Psoas muscle (tissue), 8 donors: ENCODE measurements at places on chromosomes 3 and 15.

GRCh38 chr3:46844881-46845312, 18.3 kb downstream of the MYL3 start:
- no peak for DNase-seq
- peaks cover 9% of the 10 kb centered on the region for H3K4me1 ChIP-seq

GRCh38 chr15:89946681-89947299, 34.0 kb upstream of the ARPIN start:
- DNase-seq: no peak
- H3K27me3 ChIP-seq: no peaks in the 10 kb centered on the region
- no peak overlapping the region for H3K27ac ChIP-seq
- H3K36me3 ChIP-seq: no peaks in the 10 kb centered on the region
- H3K4me3 ChIP-seq: no peak overlapping the region

GRCh38 chr3:94927175-94927574, 864.3 kb downstream of the NSUN3 start:
- no peaks in the 10 kb centered on the region for H3K27me3 ChIP-seq
- DNase-seq: no peak
- no peak overlapping the region for H3K27ac ChIP-seq
- H3K4me3 ChIP-seq: no peak overlapping the region

- no peak for DNase-seq
- H3K4me1 ChIP-seq: peaks cover 21% of the 10 kb centered on the region
- no peak overlapping the region for H3K4me3 ChIP-seq
- no peaks in the 10 kb centered on the region for H3K27me3 ChIP-seq
- no peaks in the 10 kb centered on the region for H3K36me3 ChIP-seq
- no peak overlapping the region for H3K27ac ChIP-seq
Measured at GRCh38 chr15:85389772-85390171, 9.4 kb downstream of the AKAP13 start.

DNA sequence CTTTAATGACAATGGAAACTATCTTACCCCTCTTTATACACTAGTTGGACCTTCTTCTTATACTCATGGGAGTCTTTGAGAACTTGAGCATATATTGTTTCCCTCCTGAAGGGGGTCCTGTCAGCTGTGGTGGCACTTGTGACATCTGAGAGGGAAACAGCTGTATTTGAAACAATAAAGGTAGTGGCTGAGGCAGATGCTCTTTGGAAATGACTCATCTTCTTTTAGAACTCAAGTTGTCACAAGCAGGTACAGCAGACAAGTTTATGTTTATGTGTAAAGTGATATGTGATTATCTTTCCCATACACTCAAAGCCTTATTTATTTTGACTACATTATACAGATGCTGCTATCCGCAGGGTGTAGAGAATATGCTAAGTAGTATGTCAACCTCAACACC, 220.0 kb upstream of the GRM7 start:
- no peaks in the 10 kb centered on the region for H3K4me1 ChIP-seq
- H3K36me3 ChIP-seq: no peaks in the 10 kb centered on the region
- H3K27ac ChIP-seq: no peak overlapping the region
- H3K4me3 ChIP-seq: no peak overlapping the region
